Activated gamma-delta T cell treated with Interleukin-2 at 50 U/mL for 16 hours (primary cell): ENCODE measurements at places on chromosomes 2 and 18.

DNA sequence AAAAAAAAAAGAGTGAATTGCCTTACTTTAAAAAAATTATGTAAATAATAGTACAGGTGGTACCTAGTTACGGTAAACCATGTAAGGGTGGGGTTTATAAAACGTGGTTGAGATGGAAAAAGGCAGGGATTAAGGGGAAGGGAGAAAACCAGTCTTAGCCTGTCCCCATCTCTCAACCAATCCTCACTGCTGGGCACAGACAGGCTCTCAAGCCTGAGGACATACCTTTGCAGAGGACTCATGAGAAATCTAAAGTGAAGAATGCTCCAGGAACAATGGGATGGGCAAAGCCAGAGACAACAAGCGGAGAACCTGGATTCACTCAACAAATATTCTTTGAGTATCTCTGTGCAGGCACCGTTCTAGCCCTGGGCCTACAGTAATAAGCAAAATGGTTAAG is 3.4 kb upstream of the IGFBP2 start:
- no peak for DNase-seq

DNA sequence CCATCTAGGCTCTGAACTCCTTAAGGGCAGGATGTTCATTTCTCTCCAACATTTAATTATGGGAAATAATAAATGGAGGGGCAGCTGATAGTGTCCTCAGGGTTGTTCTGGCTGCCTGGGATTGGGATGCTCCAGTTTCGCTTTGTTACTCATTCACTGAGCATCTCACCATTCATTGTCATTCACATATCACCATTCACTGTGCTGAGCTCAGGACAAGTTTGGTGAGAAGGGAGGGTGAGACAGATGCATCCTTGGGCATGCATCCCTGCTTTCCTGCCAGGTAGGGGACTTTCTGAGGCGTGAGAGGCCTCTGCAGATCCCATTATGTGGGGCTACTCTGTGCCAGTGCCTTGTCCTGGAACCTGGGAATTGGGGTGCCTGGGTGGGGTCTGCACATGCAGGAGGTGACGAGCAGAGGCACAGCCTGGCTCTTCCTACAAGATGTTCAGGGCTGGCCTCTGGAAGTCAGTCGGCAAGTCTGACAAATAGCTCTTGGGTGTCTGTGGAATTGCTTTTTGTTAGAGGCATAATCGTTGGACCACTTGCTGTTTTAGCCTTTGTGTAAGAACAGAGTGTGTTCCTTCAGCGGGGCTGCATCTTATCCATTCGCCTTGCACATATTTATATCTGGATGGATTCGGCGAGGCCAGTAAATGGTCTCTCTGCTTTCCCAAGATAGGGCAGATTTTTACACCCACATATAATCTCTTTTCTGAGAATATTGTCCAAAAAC is 323.2 kb upstream of the THSD7B start:
- no peak for DNase-seq

DNA sequence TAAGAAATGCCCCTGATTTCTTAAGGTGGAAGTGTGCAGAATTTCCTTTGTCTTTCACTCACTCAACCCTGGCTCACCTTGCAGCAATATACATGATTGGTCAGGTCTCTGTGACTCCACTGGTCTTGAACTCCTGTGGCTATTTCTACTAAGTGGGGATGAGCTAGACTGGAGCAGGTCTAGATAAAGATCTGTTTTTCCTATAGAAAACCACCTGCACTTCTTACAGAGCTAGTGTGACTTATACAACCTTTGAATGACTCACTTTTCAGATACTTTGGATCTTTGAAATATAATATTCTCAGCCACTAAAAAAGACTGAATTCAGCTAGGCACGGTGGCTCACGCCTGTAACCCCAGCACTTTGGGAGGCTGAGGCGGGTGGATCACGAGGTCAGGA is 98.5 kb upstream of the KCTD1 start:
- DNase-seq = no peak

DNA sequence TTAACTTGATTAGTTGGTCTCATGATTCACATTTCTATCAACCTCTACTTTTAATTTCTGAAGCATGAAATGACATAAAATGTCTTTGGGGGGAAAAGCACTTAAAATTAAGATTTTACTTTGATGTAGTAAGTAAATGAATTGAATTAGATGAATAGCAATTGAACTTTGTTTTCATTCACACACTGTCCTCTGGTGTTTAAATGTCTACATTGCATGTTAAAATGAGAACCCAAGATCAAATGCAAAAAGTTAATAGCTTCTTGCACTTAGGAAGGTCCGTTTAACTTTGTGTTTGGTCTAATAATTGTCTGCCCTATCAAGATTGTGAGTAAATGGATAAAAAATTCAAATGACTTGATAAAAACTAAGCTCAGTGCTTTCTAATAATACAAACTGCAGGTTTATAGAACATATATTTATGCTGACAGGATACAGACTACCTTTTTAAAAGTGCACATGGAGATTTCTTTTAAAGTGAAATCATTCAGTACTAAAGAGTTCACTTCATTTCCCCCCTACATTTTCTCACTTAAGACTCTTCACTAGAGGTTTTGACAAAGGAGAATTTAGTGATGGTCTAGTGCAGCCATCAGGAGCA is 156.2 kb upstream of the NABP1 start:
- no peak for DNase-seq

GRCh38 chr2:20656561-20656960 is 5.7 kb upstream of the HS1BP3 start:
- DNase-seq = no peak

GRCh38 chr2:177118636-177119035 is 94.0 kb upstream of the HNRNPA3 start:
- no peak for DNase-seq

DNA sequence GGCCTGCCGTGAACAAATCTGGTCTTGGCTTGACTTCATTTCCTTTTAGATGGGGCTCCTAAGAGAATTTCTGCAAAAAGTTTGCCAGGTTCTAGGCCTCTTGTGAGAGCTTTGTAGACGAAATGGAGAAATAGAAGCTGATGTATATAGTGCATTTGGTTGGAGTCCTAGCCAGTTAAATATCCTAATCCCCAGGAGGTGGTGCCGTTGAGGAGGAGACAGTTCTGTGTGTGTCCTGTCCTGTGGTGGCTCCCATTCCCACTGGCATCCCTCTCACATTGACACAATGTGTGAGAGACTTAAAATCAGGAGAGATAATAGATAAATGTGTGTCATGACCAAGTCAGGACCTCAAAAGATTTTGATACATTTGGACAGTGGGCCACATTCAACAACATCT is 34.6 kb upstream of the DNER start:
- DNase-seq = no peak

DNA sequence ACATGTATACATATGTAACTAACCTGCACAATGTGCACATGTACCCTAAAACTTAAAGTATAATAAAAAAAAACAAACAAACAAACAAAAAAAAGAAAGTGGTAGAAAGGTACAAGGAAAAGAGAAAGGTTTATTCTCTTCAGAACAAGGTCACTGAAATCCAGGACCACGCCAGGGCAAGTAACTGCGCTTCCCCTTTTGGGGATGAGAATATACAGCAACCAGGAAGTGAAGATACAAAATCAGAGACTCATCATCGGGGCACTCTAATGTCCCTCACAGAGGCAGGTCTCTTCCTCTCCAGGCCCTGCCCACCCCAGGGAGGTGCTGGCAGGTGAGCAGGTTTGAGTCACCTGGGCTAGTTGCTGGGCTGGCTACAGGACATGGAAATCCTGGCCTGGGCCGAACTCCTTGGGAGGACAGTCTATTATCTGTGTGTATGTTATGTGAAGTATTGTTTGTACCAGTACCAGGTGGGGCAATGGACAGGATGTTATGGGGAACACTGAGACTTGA is 100.4 kb upstream of the GPR45 start:
- no peak for DNase-seq
